Amniotic stem cell (primary cell): ENCODE measurements at places on chromosomes 4 and X.

DNA sequence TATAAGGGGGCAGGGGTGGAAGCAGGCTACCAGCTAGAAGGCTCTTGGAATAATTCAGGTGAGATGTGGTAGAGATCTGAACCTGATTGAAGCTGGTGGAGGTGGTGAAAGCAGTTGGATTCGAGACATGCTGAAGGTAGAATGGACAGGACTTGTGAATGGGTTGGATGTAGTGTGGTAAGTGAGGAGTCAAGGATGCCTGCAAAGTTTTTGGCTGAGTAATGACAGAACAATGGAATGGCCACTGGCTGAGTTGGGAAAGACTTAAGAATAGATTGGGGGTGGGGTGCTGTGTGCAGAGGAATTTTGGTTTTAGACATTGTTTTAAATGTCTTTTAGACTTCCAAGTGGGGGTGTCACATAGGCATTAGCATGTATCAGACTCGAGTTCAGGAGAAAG, 33.5 kb downstream of the HPF1 start:
- DNase-seq: no peak

DNA sequence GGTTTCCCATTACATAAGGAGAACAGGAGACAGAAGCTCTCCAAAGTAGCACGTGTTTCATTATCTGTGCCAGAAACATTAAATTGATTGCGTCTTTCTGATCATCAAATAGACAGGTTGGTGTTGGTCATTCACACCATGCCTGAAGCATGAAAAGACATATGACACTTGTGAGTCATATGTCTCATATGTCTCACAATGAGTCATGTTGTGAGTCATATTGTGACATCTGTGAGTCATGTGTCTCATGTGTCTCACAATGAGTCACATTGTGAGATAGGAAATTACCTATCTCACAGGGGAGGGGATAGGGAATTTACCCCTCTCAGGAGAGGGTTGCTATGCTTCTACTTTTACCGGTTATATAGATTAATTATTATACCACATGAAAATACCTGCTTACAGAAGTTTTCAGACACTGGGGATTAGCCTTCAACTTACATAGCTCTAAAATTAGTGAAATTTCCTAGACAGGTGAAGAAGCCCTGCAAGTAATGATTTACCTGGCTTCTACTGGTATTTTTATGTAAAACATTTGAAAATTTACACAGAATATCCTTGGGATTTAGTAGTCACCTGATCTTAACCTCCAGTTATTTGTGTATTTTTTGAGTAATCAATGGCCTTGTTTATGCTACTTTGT, 80.8 kb downstream of the NPFFR2 start:
- DNase-seq: peak; percentile 24

DNA sequence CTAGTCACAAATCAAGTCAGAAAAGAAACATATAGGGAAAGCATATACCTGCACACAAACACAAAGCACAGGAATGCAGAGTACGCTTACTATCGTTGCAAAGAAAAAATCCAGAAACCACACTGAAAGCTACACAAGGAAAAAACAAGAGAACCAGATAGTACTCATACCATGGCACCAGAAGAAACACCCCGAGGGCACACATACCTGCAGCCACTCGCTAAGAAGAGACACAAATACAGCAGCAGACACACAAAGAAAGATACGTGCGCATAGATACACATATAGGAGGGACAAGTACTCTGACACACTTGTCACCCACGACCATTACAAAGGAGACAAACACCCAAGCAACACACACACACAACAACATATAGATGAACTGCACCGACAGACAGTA, 1.4 kb upstream of the SLC38A5 start:
- no peak for DNase-seq

DNA sequence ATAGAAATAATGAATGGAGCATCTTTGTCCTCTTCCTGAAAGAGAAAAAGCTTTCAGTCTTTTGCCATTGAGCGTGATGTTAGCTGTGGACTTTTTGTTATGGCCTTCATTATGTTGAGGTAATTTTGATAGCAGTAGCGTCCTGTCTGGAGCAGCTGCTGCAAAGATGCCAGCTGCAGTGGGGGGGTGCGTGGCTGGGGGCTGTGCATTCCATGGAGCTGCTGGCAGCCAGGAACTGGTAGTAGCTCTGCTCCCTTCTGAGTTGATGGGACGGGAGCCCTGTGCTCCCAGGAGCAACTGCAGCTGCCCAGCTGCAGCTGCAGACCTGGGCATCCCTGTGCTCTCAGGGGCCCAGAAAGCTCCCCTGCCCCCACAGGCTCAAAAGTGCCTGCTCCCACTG, 50.4 kb downstream of the CCDC160 start:
- no peak for DNase-seq

DNA sequence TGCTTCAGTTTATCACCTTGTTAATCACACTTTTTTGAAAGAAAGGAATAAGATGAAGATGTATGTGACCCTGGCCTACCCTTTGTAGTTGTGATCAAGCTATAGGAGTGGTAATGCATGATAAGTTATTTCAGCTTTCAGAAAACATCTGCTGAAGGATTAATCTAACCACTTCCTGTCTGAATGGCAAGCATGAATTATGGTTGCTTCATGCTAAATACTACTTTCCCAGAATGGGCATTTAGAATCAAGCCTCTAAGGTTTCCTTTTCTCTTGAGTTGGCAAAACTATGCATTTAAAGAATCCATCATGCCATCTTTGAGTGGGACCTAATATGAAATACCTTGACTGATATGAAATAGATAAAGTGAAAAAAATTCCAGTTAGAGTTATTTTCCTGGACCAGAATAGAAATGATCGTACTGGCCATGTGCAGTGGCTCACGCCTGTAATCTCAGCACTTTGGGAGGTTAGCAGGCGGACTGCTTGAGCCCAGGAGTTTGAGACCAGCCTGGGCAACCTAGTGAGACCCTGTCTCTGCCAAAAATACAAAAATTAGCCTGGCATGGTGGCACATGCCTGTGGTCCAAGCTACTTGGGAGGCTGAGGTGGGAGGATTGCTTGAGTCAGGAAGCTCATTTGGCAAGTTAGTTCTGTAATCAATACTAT, 59.1 kb downstream of the ANXA3 start:
- no peak for DNase-seq

DNA sequence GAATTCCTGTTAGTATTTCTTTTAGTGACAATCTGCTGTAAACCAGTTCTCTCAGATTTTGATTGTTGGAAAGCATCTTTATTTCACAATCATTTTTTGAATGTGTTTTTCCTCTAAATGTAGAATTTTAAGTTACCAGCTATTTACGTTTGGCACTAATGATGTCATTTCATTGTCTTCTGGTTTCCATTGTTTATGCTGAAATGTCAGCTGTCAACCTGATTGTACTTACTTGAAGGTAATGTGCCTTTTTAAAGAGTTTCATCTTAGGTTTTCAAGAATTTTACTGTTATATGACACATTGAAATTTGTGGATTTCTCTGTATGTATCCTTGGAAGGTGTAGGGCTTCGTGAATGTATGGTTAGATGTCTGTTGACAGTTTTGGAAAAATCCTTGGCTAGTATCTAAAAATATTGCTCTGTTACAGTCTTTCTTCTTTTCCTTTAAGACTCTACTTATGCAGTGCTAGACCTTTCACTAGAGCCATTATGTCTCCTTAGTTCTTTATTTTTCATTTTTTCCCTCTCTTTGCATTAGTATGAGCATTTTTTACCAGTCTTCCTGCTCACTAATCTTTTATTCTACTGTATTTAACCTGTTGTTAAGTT, 30.4 kb downstream of the SMAD1 start:
- no peak for DNase-seq
